Mammary epithelial cell (primary cell): ENCODE measurements at places on chromosomes 5 and 9.

GRCh38 chr9:8857926-8858595, 1058.5 kb upstream of the DMAC1 start:
- DNase-seq: no peak

- DNase-seq: no peak
These were observed 7.7 kb downstream of the RGS7BP start for GRCh38 chr5:64513492-64513891.

DNA sequence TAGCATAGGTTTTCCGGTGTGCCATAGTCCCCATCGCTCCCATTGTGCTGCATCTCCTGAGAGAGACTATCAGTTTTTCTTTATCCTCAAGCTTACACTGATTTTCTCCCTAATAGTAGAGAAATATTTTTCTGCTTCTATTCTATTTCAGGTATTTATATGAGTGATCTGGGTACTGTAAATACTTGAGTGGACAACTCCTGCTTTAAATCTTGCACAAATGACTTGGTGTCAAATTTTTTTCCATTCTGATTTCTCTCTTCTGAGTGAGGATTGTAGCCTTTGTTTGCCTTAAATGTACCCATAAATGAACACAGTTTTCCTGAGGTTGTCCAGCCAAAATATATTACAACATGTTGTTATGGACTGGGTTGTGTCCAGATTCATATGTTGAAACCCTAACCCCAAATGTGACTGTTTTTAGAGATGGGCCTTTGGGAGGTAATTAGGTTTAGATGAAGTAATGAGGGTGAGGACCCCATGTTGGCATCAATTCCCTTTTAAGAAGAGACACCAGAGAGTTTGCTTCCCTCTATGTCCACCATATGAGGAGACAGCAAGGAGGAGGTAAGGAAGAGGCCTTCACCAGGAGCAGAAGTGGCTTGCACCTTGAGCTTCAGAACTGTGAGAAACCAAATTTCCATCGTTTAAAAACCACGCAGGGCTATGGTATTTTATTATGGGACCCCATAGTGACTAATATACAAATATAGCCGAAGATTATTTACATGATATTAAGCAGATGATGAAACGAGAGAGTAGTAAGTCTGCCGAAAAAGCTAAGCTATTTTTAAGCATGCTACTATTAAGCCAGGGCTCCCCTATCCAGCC, 336.4 kb upstream of the MPDZ start:
- no peak for DNase-seq

- no peak for DNase-seq
These were observed 376.8 kb downstream of the EBF1 start for GRCh38 chr5:158722940-158723339.

GRCh38 chr5:12615141-12615820, 711.0 kb upstream of the CTNND2 start:
- DNase-seq: no peak

DNA sequence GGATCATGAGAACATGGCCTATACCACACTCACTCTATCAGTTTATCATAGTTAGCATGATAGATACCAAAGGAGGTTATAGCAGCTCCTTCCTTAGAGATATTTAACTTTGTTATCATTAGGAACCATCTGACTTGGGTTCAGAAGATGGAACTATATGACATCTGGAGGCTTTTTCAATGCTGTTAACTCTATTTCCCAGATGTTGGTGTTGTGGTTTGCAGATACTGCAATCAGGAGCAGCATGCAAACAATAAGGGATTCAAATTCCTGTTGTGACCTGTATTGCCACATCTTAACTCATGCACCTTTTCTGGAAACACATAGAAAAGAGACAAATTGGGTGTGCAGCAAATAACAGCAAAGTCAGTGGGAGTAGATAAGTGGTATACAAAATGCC, 201.7 kb downstream of the NNT start:
- no peak for DNase-seq

- DNase-seq: no peak
These were observed 33.4 kb upstream of the CDC42SE2 start for GRCh38 chr5:131230406-131230805.

GRCh38 chr5:79850941-79851340, 140.1 kb downstream of the MTX3 start:
- no peak for DNase-seq

- no peak for DNase-seq
These were observed 560.5 kb downstream of the TUSC1 start for GRCh38 chr9:25117791-25118190.

- peak; percentile 66 for DNase-seq
These were observed 7.7 kb downstream of the CDKN2AIPNL start for GRCh38 chr5:134403951-134404350.
